ENCODE measurements at places on chromosomes 3 and 15. TPM values are rescaled to one million over a fixed set of nuclear protein-coding genes. Genes with fewer than 3 reads are reported as not detected.

Gene CLDN11
- polyA plus RNA-seq = 5.6 TPM

Gene ROBO2
- polyA plus RNA-seq = 1.6 TPM

Gene DTWD1
- 52.7 TPM for polyA plus RNA-seq

DNA sequence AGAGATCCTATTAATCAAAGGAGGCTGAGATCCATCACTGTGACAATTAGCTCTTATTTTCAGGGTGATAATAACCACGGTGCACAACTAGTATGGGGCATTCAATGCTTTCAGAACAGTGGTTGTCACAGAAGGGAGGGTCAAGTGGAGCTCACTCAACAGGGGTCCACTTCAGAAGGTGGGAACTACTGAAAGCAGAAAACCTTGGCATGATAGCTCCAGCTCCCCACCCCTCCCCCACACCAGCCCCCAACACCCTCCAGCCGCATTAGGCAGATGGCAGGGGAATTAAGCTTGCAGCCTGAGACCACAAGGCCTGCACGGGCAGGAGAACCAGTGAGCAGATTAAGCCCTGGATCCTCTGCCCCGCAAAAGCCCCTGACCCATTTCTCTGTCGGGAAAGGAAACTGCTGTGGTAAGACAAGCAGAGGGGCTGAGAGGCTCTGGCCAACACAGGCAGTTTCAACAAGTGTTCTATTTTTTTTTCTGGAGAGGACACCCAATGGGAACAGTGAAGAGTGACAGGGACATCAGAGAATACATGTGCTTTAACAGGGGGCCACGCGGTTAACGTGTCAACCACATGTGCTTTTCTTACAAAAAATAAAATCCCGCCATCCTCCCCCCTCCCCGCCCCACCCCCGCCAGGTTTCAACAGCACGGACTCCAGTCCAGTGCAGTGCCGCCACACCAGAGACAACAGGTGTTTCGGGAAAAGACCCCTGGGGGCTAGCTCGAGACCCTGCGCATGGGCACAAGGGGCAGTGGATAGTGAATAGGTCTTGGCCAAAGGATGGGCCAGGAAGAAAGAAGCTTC lies 997 bp downstream of the FYCO1 start:
- no peak for DNase-seq

- DNase-seq = no peak
Observed at GRCh38 chr3:100100425-100100824, 13.9 kb downstream of the FILIP1L start.

DNA sequence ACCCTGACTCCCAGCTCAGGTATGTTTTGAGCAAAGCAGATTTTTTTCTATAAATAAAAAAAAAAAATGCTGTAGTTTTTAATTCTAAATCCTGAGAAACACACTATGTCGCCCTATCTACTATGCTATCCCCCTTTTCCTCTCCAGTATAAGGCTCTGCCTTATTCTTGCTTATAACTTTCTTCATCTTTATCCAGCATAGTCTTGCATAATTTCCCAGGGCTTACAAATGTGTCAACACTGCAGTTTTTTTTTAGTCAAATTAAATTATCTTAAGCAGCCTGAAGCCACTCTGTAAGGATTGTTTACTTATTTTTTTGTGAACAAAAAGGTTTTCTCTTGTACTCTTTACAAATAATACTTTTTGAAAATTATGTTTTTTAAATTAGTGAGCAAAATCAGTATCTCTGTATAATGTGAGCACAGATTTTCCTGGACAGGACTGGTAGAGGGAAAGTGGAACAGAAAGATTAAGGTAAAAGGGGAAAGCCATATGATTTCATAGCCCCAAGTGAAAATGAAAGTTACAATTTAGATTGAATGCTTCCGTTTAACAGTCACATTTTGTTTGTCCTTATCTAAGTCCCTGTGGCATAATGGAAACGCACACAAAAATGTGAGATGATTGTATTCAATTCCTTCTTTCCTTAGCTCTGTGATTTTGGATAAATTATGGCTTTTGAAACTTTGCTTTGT lies 5.6 kb upstream of the PYDC2 start:
- no peak for DNase-seq

DNA sequence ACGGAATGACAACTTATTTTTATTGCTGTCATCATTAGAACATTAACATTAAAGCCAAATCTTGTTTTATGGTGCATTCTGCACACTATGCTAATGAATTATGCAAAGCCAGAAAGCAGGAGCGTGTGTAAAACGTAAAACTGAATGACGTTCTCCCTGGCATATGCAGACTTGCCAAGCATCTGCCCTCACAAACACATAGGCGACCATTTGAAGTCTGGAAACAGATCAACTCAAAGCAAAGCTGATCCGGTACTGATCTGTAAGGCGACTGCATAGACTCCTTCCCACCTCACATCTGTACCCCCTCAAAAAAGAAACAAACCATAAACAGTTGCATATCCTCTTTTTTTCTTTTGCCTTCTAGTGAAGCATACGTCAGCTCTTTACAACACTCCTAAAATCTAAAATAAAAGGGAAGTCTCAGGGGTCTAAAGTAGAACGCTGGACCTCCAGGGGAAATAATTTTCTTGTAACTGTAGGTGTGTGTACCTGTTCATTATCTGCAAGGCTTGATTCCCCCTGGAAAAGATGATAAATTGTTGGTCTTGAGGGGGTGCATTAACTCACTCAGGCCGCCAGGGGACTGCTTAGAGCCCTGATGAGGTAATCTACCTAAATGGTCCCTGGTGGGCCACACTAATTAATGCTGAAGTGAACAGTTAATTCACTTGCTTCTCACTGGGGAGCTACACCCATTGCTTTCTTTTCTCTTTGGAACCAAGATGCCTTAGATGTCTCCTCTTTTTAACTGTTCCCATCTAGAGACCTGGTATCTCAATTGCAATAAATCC lies 231.4 kb downstream of the CDIN1 start:
- no peak for DNase-seq
